Inflammatory macrophage treated with lipopolysaccharide for 1 hour (primary cell): ENCODE measurements at places on chromosomes 4 and X.

DNA sequence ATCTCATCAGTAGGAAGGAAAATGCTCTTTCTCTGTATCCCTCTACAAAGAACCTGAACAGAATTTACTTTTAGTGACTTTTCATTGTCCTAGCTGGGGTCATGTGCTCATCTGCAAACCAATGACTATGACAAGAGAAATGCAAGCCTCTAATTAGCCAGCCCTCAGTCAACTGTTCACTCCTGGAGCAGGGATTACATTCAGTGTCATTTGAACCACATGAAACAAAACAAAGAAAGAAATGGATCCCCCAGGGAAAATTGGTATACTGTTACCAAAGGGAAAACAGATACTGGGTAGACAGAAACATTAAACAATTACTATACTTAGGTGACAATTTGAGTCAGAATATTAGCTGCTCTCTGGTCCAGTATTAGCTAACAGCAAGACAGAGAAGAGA is 173.6 kb downstream of the RCHY1 start:
- DNase-seq = no peak

DNA sequence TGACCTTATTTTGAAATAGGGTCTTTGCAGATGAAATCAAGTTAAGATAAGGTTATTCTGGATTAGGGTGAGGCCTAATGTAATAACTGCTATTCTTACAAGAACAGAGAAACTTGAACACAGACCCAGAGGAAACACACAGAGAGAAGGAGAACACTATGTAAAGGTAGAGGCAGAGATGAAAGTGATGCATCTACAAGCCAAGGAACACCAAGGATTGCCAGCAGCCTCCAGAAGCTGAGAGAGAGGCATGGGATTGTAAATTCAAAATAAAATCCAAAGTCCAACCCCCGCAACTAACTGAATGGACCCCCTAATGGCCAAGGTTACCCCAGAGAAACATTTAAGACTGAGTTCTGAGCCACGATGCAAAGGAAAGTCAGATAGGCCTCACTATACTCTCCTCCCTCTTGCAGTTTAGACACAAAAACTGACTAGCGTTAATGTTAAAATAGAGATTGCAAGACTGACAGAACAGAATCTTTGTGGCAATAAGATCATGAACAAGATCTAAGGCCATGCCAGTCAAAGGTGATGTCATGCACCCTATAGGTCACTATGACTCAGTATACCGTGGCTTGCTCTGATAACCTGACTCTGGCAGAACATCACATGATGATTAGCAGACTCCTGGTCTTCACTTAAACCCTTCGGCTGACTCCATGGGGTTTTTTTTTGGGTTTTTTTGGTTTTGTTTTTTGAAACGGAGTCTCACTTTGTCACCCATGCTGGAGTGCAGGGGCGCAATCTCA is 42.9 kb downstream of the DDX60L start:
- DNase-seq = peak; percentile 35

GRCh38 chr4:7924163-7924562 is 15.5 kb downstream of the AFAP1 start:
- DNase-seq = no peak

DNA sequence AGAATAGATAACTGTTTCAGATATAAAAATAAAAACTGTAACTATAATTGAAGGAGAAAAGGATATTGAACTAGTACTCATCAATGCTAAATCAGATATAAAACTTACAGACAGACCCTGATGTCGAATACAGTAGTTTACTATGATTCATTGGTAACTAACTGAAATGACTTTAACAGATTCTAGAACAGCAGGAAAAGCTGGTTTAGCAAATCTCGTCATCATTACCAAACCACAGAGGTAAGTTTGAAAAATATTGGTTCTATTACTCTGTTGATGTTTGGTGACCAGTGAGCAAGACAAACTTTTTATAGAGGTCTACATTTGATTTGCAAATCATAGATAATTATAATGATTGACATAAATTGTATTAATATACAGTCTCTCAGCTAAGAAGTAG is 551.4 kb upstream of the ADGRL3 start:
- no peak for DNase-seq

GRCh38 chr4:76987153-76987591 is 37.6 kb downstream of the SEPTIN11 start:
- no peak for DNase-seq

DNA sequence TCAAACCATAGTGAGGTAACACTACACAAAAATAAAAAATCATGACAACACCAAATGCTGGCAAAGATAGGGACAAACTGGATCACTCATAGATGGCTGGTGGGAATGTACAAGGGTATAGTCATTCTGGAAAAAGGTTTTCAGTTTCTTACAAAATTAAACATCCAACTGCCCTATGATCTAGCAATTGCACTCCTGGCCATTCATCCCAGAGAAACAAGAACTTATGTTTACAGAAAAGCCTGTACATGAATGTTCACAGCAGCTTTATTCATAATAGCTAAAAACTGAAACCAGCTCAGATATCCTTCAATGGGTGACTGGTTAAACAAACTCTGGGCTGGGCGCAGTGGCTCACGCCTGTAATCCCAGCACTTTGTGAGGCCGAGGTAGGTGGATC is 43.3 kb downstream of the NYX start:
- DNase-seq = no peak
